Activated CD8-positive, alpha-beta T cell treated with anti-CD3 and anti-CD28 coated beads, Interleukin-2, amount 10 ng/mL, durations not matched to agents 7 days and 5 days (primary cell): ENCODE measurements at places on chromosomes 1 and 21.

DNA sequence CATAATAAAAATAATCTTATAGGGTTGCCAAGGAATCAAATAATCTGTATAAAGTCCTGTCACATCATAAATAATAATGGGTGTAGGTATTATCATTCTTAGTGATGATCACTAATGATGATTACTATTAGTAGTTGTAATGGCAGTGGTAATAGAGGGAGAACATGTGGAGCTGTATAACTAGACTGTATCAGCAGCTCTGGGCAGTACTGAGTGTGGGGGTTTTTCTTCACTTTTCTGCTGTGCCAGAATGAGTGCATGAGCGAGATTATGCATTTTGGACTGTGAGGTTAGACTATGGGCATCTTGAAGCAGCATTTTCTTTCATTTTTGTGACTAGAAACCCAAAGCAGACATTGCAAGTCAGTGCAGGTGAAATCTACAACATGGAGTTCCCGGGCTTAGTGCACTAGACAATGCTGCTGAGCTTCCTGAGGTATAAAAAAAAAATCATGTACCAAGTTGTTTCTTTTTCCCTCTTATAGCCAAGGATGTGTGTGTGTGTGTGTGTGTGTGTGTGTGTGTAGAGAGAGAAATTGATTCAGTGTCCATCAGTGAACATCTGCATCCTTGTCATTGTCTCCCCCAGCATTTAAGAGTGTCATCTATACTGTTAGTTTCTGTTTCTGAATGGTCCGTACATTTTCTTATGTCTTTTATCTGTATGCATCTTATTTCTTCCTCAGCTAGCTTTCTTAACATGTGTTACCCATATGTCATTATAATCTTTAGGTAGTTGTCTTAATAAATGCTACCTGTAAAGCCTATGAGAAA is 86.6 kb downstream of the GIPC2 start:
- no peak for DNase-seq

- DNase-seq: no peak
These were observed 13.6 kb downstream of the MTR start for GRCh38 chr1:236808564-236809130.

GRCh38 chr1:60277269-60277668 is 203.7 kb upstream of the C1orf87 start:
- no peak for DNase-seq

- DNase-seq: no peak
These were observed 106.4 kb downstream of the CTH start for GRCh38 chr1:70517444-70517843.

DNA sequence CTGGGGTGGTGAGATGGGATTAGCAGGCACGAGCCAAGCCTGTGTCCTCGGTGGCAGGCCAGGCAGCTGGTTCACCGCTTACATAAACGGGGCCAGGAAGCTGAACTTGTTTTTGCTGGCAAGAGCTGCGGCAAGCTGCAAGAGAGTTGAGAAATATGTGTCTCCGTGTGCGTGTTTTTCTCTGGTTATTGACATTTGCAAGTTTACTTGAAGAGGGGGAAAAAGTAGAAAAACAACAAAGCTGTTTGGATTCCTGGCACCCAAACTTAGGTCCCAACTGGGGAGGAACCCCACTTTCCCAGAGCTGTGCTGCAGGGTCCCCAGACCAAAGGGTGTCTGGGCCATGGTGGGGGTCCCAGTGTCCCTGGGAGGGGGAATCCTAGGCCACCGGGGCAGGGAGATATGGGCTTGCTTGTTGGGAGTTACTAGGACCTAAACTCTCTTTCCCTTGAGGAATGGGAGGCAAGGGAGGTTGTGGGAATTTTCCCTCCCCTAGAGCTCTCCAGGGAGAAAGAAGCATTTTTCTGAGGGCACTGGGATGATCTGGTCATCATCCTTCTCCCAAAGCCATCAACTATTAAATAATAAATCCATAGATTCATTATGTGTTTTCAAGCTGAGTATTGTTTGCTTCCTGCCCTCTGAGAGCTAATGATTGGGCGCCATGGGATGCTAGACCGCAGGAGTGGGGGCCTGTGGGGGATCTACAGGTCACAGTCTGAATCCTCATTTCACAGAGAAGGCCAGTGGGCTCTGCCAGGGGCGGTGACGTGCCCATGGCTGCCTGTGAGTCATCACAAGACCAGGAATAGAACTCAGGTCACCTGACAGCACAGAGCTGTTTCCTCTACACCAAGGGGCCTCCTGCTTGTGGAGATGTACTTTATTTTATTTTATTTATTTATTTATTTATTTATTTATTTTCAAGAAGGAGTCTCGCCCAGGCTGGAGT is 14.8 kb downstream of the IL6R start:
- peak; percentile 51 for DNase-seq

DNA sequence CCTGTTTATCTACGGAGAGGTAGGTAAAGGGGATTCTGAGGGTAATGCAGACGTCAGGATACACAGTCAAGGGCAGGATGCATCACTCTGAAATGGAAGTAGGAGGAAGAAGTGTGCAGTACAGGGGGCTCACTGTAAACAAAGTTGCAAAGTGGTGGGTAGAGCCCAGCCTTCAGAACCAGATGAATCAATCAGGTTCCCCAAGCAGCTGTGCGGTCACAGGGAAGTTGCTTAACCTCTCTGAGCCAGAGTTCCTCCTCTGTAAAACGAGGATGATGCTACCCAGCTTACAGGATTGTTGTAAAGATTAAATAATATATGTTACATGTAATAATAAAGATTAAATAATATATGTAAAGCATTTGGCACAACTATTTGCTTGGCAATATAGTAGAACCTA is 13.5 kb upstream of the MYOM3 start:
- DNase-seq: no peak

DNA sequence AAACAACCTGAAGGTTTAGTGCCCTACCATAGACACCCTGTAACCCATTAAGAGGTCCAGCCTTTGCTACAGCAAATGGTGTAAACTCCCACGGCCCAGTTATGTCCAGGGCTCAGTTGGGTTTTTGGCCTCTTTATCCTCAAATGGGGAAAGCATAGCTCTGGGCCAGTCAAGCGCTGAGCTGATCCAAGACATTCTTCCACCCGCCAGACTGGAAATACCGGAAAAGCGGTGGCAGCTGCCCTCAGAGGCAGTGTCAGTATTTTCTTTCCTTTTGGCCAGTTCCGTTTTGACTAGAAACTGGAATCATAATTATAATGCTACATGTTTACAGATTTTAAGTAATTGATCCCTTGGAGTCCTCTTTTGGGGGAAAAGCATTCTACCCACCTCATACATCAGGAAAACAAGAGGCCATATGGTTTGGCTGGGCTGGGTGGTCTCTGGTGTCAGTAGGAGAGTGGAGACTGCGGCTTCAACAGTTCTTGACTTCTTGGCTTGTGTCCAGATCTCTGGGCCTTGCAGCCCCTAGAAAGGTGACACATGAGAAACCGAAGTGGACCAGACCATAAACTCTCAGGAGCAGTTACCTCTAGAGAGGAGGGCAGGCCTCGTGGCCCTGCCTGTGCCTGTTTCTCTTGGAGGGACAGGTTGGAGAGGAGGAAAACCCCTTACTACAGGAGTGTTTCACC is 30.2 kb upstream of the CLDN14 start:
- DNase-seq: no peak

GRCh38 chr21:41847066-41847804 is 31.9 kb downstream of the PRDM15 start:
- DNase-seq: no peak

- no peak for DNase-seq
These were observed 566.8 kb upstream of the USP24 start for GRCh38 chr1:55781944-55782482.

- no peak for DNase-seq
These were observed 18.6 kb upstream of the FMN2 start for GRCh38 chr1:240073097-240073496.

DNA sequence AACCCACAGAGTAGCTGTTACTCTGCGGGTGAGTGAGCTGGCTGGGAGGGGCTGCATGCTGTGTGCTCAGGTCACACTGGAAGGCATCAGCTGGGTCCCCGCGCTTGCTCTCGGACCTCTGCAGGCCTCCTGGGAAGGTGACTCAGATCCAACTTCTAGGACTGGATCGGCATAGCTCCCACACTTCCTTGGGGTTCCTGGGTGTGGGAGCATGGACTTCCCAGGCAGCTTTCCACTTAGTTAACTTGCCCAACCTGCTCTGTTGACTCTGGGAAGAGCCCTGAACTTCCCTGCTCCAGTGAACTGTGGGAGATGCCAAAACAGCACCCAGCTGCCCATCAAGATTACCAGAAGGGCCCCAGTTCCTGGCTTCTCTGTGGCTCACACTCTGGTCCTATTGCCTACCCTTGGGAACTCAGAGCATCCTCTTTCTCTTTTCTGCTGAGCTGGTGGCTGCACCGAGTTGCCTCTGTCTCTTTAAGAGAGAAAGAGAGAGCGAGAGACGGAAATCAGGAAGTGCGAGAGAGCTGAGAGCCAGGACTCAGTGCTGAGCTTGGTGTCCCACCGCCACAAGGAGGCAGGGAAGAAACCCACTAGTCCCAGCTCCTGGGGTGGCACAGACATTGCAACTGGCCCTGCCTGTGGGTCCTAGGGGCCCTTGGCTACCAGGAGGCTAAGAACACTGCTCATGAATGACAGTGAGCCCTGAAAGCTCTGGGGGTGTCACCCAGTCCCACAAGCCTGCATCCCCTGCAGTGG is at the start of gene IKBKE:
IKBKE (plus strand) TSS at position 544 of the 759 bp plus-strand sequence. CDS start 2,752 bp downstream, outside the sequence.
- DNase-seq: peak; percentile 73

DNA sequence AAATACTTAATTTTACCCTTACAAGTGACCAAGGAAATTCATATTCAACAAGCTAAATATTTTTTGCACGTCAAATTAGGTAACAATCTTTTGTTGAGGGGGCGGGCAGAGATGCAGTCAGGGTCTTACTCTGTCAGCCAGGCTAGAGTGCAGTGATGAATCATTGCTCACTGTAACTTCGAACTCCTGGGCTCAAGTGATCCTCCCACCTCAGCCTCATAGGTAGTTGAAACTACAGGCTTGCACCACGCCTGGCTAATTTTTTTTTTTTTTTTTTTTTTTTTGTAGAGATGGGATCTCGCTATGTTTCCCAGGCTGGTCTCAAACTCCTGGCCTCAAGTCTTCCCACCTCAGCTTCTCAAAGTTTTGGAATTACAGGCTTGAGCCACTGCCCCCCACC is 26.5 kb downstream of the PHTF1 start:
- DNase-seq: no peak

DNA sequence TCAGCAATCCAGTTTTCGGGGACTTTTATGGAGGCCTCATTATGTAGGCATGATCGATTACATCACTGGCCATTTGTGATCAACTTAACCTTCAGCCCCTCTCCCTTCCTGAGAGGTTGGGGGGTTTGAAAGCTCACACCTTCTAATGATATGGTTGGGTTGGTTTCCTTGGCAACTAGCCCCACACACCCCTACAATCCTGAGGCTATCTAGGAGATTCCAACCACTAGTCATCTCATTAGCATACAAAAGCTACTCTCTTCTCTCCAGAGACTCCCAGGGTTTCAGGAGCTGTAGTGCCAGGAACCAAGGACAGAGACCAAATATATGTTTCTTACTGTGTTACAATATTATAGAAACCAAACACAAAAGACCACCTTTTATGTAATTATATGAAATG is 35.2 kb upstream of the ZNF326 start:
- DNase-seq: no peak

DNA sequence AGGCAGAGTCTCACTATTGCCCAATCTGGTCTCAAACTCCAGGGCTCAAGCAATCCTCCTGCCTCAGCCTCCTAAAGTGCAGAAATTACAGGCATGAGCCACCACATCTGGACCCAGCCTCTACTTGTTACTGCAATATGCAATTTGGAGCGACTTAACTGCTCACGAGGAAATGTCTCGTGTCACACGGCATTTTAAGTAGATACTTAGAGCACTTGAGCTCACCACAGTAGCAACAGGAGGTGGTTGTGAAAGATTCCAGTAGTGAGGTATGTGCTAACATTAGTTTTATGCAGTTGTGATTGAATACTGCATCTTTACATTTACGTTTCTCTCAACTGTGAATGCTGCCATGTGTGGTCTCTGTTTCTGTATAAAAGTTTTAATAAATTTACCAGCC is 5.8 kb upstream of the NDUFV3 start:
- no peak for DNase-seq

DNA sequence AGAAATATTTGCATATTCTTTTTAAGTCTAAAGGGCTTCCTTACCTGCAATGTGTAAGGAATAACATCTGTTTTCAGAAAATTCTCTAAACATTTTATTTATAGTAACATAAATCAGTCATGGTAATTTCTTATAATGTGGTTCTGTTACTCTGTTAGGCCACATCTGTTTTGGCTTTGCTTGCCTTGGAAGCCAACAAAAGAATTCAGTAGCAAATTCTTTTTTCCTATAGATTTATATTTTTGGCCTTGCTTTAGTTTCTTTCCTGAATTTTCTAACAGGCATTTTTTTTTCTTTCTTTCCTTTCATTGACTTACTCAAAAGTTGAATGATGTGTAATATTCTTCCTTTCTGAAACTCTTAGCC is 72.2 kb downstream of the OSBPL9 start:
- DNase-seq: no peak

DNA sequence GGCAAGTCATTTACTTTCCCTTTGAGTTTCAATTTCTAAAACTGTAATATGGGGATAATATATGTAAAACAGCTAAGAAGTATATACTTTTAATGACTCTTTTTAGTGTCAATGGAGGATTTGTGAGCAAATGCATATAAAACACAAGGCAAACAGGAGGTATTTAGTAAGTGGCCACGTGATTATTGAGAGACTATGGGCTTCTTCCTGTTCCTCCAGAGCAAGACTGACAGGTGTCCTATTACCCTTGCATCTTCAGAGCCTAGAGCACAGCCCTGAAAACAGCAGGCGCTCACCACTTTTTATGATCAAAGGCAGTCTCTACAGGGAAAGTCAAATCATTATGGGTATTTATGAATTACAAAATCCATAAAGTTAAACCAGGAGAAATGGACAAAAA is 941 bp upstream of the ROR1 start:
- no peak for DNase-seq

DNA sequence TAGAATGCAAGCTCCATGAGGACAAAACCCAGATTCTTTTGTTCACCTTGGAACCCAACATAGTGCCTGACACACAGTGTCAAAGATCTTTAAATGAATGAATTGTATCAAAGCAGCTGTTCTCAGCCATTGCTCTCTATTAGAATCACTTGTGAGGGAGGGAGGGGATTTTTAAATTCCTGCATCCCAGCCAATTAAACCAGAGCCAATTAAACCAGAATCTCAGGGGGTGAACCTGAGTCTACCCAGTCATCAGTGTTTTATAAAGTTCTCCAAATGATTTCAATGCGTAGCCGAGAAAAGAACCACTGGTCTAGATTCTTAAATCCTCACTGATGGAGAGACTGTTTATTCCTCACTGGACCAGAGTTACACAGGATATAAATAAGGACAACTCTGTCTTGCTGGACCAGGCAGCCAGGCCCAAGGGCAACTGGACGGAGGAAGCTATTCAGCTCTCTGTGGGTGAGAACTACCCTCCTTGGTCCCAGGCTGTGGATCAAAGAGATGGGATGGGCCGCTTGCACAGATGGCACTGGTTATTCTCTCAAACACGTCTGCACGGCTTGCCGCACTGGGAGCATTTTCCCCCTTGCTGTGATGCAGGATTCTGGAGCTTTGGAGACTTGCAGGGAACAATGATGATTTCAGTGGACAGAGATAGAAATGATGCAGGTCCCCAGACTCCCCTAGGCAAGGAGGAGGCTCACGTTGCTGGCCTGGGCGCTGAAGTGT is 20.0 kb upstream of the CDCA8 start:
- DNase-seq: no peak
